ENCODE measurements at places on chromosomes 5 and 9.

DNA sequence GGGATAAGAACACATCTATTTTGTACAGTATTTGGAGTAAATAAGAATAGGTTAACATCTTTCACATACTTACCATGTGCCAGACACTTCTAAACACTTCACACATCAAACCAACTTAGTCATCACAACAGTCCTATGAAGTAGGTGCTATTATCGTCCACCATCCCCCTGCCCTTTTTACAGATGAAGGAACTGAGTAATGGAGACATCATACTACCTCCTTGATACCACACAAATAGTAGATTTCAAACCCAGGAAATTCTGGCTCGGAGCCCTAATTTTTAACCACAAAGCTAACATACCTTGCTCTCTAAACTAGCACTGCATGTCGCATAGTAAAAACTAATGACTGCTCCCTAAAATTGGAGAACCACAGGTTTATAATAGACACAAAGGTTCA lies 4.2 kb upstream of the ZNF366 start:
- no peak for DNase-seq

DNA sequence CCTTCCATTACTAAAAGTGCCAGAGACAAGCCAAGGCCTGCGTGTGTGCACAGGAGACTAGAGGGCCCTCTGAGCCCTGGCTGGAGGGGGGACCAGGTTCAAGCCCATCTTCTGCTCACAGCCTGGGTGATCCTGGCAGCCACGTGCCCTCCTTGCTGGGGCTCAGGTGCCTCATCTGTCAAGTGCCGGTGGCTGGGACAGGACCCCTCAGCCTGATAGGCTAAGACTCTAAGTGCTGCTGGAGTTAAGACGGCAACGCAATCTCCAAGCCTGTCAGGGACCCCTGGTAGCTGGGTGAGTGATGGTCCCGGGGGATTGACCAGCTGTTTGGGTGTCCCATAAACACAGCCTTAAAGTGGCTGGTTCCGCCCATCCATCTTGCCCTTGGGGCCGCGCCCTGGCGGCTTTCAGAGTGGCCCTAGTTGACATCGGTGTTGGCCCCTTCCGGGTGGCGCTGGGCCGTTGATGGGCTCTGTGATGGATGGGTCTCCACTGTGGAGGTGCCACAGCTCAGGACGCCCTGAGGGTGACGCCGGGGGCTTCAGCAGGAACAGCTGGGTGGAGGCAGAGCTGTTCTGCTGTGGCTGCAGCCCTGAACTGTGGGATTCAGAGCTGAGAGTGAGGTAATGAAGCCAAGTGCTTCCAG lies 136.2 kb downstream of the BARX1 start:
- DNase-seq: no peak

- DNase-seq: no peak
These were observed 124.4 kb upstream of the ADCY2 start for GRCh38 chr5:7271435-7272084.

- no peak for DNase-seq
These were observed 96.8 kb upstream of the NREP start for GRCh38 chr5:111853748-111854147.

GRCh38 chr5:116411101-116411571 lies 163.5 kb downstream of the SEMA6A start:
- no peak for DNase-seq

GRCh38 chr9:126375386-126375785 lies 48.8 kb downstream of the MVB12B start:
- peak; percentile 9 for DNase-seq

DNA sequence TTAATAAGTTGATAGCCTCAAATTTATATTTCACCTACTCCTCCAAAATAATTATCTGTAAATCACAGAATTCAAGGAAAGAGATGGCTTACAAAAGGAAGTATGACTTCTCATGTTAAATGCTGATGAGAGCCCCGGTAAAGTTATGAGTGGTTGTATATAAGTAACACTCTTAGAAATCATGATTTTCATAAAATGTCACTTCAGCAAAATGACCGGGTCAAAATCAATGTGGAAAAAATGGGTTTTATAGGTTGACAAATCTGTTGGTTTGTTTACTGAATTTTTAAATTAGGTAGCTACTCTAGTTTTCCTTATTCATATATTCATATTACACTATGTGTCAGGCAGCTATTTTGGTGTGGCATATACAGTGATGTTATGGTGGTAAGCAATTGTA lies 1131.0 kb downstream of the TAF11L14 start:
- no peak for DNase-seq

DNA sequence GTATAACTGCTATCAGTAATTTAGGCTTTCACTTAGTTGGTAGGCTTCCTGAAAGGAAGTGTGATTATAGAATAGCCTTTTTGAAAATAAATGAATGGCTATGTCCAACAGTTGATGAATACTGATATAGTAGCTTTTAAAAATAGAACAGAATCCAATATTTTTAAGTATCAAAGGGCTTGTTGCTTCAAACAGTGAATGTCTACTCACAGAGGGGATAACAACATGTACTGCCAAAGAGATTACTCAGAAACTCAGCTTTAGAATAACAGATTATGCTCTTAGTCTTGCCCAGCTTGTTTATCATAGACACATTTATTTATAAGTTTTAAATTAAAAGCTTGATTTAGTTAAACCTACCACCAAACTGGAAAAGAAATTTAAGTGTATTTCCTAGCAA lies 132.6 kb downstream of the XRCC4 start:
- DNase-seq: no peak

DNA sequence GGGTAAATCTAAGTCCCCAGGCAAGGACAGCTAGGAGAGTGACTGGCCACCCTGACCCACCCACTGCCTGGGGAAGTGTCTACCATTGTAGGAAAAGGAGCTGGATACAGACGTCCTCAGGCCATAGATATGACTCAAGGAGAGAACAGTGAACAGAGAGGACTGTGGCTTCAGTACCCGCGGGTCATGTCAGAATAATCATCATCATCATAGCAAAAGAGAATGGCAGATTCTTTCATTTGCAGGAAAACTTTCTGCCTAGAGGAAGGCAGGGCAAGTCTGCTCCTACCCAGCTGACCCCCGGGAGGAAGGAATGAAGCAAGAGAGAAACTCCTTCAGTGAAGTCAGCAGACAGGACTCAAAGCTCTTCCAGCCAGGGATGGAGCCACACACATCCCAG lies 52.2 kb upstream of the UBTD2 start:
- DNase-seq: no peak

GRCh38 chr9:95355500-95355899 lies 38.0 kb upstream of the FANCC start:
- no peak for DNase-seq

DNA sequence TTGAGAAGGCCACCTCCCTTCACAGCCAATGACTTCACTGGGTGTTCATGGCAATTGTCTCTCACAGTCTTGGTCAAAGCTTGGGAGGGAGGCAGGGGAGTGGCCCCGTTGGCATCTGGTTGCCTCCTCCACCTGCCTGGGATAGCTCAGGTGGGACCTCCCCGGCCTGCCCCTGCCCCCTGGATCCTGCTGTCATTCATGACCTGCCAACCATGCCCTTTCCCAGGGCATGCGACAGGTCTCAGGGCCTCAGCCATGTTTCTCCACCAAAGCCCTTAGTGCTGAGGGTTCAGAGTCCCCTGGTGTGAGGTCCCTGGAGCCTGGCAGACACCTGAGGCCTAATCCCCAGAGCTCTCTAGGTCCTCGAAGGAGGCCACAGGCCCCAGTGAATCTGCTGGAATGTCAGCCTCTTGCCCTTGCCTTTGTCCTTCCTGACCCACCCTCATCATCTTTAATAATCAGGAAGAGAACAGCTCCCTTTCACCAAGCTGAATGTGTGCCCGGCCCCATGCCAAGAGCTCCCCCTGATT lies 5.6 kb downstream of the DAB2IP start:
- no peak for DNase-seq

DNA sequence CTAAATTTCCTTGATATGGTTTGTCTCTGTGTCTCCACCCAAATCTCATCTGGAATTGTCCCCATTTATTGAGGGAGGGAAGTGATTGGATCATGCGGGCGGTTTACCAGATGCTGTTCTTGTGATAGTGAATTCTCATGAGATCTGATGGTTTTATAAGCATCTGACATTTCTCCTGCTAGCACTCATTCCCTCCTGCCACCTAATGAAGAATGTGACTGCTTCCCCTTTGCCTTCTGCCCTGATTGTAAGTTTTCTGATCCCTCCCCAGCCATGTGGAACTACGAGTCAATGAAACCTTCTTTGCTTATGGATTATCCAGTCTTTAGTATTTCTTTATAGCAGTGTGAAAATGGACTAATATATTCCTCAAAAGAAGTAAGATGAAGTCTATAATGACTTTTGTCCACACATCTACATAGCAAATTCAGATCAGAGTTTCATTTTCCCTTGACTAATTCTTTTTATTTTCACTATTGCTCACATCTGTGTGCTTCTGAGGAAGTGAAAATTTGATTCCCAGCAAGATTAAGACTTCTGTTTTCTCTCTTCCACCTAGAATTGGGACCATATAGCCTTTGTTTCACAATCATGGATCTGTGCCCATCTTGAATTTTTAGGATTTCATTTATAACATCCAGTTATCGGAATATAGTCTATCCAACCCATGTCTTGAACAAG lies 393.5 kb downstream of the DMAC1 start:
- DNase-seq: no peak

DNA sequence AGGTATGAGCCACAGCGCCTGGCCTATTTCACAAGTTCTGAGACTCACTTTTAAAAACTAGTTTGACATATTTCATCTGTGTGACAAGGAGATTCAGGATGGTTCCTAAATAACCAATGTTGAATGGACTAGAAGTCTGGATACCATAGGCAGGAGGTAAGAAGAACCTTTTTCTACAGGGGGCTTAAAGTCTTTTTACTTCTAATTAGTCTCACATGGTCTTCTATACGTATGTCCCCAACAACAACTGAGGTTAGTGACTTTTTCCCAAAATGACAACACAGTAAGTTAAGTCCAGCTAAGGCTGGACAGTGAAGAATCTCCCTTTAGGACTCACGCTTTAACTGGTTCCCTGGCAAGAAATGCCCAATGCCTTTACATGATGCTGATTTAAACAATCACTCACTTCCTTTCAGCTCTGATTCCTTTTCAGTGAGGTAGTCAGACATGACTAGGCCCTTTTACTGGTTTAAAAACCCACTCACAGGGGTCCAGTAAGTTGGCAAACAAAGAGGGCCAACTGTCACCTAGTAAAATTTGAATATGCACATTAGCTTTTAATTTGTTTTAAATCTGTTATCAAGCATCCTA lies 12.1 kb upstream of the HAUS6 start:
- DNase-seq: no peak

DNA sequence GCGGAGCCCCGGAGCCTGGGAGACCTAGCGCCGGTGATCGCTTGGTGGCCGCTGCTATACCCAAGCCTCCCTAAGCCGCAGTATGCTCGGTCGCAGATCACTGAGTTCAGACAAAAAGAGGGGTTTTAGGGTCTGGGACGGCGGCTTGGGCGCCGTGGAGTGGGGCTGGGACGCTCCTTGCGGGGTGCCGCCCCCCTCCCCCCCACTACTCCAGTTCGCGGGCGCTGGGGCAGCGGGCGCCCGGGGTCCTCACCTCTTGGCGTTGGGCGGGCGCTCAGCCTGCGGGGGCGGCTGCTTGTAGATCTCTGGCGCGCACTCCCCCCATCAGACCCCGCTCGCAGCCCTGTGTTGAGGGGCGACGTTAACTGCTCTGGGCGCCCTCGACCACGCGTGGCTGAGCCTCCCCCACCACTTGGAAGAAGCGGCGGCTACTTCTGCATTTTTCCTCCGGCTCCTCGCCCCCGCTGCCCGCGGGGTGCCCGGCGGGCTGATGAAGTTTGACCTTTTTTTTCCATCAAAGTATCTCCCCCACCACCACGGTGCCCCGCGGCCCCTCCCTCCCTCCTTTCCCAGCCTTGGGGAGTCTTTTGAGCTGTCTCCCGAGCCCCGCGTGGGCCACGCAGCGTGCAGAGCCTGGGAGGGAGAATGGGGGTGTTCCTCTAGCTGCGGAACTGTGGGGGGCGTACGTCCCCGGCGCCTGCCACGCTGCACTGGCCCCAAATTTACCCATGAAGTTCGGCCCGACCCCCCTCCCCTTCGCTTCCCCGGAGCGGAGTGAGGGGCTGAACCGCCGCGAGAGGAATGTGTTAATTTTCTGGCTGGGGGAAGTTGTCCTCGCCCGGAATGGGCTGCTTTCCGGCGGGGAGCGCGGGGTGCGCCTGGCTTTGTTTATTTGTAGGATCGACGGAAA lies 1.2 kb downstream of the CXXC5 start:
- no peak for DNase-seq

DNA sequence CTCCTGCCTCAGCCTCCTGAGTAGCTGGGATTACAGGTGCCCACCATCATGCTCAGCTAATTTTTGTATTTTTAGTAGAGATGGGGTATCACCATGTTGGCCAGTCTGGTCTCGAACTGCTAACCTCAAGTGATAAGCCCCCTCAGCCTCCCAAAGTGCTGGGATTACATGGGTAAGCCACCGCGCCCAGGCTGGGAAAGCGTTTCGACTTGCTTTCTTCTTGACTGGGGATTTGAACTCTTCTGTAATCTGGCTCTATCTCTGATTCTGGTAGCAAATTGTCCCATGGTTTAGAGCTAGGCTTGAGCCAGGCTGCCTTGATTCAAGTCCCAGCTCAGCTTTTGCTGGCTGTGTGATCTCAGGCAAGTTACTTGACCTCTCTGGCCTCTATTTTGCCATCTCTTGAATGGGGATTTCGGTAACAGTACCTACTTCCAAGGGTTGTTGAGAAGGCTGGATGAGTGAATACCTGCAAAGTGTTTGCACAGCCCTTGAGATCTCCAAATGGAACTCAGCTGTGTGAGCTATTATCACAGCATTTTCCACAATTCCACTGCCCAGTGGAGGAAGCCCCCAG lies 20.5 kb upstream of the MVB12B start:
- no peak for DNase-seq

Measured in AG04449 (cell line).